H1 (cell line): ENCODE measurements at places on chromosomes 2 and 18. TPM values are rescaled to one million over a fixed set of nuclear protein-coding genes. Genes with fewer than 3 reads are reported as not detected.

GRCh38 chr2:189608170-189608569 is 27.6 kb upstream of the SLC40A1 start:
- no peak for DNase-seq

The SCN7A gene
- 0.11 and 0.19 TPM in 2 replicates for total RNA-seq

DNA sequence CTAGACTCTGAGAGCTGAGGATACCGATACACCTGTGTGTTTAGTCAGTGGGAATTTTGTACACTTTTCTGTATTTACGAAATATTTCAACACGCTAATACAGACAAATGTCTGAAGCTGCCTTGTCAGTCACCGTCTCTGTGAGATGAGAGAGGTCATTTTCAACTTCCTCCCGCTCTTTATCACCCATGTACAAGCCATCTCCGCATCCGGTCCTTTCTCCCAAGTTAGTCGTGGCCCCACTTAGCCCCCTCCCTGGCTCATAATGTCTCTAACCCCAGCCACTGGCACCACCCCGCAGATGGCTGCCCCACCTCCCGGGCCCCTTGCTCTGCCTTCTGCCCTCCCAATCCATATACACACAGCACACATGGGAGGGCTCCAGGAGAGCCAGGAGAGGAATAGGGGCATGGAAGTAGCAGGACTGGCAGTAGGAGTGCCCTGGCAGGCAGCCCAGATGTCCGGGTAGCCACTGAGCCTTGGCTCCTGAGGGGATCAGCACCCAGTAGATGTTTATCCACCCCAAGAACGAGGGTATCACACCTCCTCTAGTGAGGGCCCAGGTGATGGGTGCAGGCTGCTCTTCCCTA is 2.0 kb upstream of the RUFY4 start:
- DNase-seq: no peak

- no peak for DNase-seq
These were observed 45.1 kb downstream of the SLC9A2 start for GRCh38 chr2:102664471-102664909.

The DPP10 gene
- 5.4 and 7.2 TPM in 2 replicates for total RNA-seq

GRCh38 chr2:44884677-44885076 is 56.8 kb upstream of the SIX3 start:
- DNase-seq: no peak

GRCh38 chr18:54690198-54690597 is 99.2 kb downstream of the DYNAP start:
- DNase-seq: no peak

GRCh38 chr18:9184998-9185613 is 48.5 kb downstream of the ANKRD12 start:
- DNase-seq: no peak

- DNase-seq: no peak
These were observed 39.5 kb downstream of the ADNP2 start for GRCh38 chr18:80148326-80149199.

DNA sequence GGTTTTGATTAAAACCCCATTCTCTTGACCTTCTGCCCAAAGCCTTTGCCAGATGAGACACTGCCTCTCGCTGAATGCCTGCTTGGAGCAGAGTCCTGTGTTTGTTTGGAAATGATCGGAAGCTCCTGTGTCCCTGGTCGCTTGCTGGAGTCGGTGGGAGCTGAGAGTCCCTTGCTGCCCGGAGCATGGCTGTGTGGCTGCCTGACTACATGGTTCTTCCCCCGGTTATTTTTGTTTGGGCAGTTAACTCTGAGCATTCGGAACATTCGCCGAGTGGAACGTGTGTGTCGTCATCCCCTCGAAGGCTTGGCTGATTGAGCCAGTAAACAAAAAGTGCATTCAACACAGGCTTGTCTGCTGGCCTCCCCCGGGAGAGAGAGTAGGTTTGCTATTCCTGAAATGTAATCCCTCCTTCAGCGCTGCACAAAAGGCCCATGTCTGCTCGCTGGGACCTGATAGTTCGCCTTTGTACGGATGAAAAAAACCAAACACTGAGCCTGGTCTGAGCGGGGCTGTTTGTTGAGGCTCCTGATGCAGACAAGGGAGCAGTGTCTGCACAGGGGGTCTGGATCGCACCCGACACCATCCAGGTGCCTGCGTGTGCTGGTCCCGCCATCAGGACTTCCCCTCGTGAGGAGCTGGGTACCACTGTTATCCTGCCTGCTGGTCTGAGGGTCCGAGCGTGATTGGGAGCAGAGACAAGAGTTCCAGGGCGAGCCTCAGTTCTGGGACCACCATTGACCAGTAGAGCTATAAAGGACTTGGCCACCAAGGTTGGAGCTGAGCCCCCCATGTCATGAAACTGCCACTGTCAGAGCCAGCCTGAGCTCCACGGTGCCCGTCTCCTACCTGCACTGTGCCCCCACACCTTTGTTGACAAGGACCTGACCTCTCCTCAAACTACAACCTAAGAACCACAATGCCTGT is 83.8 kb downstream of the AGAP1 start:
- no peak for DNase-seq

GRCh38 chr18:35378574-35378896 is 1.4 kb upstream of the ZNF396 start:
- no peak for DNase-seq

DNA sequence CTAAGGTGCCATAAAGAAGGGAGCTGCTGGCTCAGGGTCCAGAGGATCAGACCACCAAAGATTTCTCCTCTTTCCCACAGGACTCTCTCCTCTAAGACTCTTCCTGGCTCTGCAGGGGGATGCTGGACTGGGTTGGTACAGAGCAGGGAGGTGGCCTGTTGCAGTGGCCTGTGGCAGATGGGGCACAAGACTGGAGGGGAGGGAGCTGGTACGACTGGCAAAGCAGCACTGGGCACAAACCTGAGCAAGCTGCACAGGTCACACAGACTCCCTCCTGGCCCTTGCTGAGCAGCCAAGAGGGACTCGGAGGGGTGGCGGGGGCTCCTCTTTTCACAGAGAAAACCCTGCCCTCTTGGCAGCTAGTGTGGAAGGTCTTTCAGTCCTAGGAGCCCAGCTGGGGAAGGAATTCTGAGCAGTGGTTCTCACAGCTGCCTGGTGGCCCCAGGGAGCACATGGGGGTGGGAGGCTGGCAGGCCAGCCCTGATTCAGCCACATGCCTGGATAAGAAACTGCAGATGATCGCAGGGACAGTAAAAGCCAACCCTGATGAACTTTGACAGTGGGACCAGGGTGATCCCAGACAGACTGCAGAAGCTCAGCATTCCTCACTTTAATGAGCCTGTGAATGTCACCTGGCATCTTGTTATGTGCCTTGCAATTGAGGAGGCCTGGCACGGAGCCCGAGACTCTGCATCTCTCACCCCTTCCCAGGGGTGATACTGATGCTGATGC is 32.5 kb upstream of the ACAA2 start:
- no peak for DNase-seq

DNA sequence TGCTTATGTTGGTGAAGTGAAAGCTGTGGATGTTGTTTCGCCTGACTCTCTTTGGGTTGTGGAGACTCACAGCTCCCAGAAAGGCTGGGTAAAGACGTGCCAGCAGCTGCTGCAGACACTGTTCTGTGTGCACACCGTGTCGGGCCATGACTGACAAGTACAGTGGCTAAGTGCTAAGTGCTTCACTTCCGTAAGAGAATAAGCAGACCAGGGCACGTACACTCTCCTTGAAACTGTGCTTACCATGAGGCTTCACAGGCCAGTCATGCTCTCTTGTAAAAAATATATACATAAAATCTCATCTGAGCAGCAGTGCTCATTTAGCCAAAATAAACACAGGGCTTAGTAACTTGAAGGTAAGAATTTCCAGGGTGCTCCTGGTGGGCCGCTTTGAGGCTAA is 86.0 kb downstream of the NRP2 start:
- DNase-seq: no peak

The COL6A3 gene
- total RNA-seq: 3.4 and 3.5 TPM in 2 replicates
